ENCODE measurements at places on chromosomes 12 and 14.

GRCh38 chr14:23564876-23565275, 2.7 kb downstream of the AP1G2 start:
- DNase-seq, result no peak

GRCh38 chr14:65815127-65815526, 402.6 kb downstream of the FUT8 start:
- no peak for DNase-seq

DNA sequence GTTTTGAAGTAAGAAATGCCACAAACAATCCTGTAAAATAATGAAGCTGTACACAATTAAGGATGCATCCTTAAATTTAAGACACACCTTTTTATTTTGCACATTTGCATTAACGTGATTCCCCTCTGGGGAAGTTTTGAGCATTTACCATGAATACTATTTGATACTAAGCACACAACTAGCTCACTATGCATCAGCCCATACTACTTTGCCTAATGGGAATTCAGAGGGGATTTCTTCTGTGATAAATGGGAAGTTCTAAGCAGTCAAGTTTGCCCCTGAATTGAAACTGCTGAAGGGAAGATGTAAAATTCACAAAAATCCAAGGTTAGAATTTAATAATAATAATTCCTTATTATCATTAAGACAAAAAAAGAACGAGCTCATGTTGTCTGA, 27.4 kb downstream of the SINHCAF start:
- DNase-seq, result no peak

GRCh38 chr12:56271031-56271430, 4.3 kb downstream of the COQ10A start:
- DNase-seq, result peak; percentile 46

Measured in cardiac fibroblast (primary cell).